ENCODE measurements at places on chromosomes 4 and X.

GRCh38 chr4:188665491-188666457 is 526.5 kb downstream of the TRIML1 start:
- no peak for DNase-seq

DNA sequence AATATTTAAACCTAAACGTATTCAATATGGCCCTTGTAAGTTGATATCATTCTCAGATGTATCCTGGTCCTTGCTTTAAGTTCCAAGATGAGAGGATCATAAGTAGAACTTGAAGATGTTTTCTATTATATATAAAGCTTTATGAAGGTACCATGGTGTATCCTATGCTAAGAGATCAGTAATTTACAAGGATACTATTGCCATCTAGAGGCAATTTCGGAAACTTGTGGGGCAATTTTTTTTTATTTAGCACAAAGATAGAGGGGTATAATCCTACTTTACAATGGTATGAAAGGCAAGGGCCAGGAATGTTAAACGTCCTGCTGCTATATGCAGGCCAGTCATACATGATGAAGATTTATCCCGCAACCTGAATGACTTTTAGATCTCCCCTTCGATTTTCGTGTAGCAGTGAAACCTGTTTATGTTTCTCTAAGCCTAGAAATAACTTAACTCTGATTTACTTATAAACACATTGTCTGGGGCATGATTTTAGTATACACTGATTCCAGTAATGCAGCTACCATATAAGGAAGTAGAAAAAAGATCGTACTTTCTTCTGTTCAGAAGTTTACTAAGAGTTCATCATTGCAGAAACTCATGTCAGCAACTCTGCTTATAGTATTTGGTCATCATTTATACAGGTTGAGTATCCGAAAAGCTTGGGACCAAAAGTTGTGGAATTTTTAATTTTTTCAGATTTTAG is 2.6 kb downstream of the SLC25A31 start:
- no peak for DNase-seq

DNA sequence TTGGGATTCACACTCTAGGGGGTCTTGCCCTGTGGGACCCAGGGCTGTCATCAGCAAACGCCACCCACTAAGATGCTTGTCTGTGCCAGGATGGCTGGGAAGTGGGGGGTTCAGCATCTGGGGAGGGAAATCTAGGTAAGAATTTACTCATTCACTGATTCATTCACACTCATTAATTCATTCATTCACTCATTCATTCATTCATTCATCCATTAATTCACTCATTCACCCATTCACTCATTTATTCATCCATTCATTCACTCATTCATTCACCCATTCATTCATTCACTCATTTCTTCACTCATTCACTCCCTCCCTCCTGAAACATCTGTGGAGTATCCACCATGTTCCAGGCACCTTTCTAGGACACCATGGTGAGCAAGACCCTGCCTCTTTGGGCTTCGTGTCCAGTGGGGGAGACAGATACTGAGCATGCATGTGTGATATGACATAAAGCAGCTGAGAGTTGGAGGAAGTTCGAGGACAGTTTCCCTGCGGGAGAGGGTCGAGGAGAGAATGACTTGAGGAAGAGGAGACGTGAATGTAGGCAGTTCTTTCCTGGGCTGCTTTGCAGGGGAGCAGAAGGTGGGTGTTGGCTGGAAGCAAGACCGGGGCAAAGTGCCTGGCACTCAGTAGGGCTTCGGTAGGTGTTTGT is 90.6 kb downstream of the SORCS2 start:
- DNase-seq: no peak

GRCh38 chrX:46256875-46257274 is 288.3 kb downstream of the ZNF674 start:
- DNase-seq: no peak

DNA sequence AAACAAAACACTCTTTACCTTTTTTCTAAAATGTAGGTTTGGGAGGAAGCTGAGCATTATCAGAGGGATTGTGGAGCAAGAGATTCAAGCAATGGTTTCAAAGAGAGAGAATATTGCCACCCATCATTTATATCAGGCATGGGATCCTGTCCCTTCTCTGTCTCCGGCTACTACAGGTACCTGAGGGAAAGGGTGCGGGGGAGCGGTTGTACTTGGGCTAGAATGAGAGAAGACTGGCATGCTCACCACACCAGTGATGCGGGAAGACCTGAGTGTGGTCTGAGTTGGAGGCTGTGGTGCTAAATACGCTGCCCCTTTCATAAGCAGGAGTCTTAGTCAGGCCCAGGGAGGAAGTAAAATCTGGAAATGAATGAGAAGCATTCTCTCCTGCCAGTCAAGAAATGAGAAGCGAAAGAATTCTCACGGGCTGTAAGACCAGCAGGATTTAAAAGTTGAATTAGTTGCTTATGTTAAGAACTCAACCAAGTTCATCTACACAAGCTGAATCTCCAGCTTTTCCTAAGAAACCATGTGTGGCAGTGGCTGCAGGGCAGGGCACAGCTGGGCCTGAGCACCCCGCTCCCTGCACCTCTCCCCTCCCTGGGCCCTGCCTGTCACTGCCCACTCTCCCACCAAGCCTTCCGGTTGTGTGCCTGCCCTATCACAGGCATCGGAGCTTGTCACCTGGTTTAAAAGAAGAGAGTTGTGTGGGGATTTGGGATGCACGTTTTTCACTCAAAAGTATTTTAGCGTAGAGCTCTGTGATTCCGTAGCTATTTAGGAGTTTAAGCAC is 24.8 kb upstream of the MSANTD1 start:
- no peak for DNase-seq

GRCh38 chr4:20347531-20347930 is 95.8 kb downstream of the SLIT2 start:
- no peak for DNase-seq

GRCh38 chr4:2272026-2272827 is 10.3 kb upstream of the MXD4 start:
- DNase-seq: no peak

DNA sequence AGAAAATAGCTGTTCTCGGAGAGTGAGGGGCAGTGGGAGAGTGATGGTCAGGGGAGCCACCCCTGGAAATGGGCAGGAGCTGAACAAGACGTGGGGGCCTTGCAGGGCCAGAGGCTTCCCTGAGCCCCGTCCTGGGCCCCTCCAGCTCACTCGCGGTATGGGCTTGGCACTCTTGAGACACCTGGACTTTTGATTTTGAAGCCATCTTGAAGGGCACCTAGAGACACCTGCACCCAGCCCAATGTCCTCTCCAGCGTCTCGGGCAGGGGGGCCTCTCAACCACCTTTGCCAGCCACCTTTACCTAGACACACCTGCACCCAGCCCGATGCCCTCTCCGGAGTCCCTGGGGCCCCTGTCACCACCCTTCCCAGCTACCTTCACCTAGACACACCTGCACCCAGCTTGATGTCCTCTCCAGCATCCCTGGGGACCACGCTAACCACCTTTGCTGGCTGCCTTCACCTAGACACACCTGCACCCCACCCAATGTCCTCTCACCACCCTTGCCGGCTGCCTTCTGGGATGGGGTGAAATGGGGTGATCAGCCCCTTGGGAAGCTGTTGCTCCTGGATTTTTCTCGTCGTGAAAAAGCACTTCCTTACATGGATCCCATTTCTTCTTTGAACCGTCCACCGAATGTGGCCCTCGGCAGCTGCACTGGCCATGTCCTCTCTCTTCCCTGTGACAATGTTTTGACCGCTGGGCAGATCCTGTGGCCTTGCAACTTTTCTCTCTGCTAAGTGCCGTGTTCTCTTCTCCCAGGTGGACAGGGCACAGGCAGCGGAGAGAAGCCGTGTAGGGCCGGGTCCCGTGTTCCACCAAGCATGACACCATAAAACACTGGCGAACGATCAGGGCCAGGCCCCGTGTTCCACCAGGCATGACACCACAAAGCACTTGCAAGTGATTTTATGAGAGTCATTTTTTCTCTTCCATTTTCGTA is 47.5 kb downstream of the CPZ start:
- DNase-seq: no peak

GRCh38 chr4:189355590-189355989 is 585.1 kb upstream of the FRG1 start:
- DNase-seq: no peak

- DNase-seq: no peak
These were observed 135.3 kb downstream of the ZNF518B start for GRCh38 chr4:10321931-10322330.

- no peak for DNase-seq
These were observed 254.1 kb downstream of the FBXW7 start for GRCh38 chr4:152281822-152282221.

GRCh38 chrX:123263270-123263669 is 79.2 kb downstream of the GRIA3 start:
- no peak for DNase-seq

GRCh38 chr4:2560167-2560566 is 23.7 kb downstream of the FAM193A start:
- no peak for DNase-seq

DNA sequence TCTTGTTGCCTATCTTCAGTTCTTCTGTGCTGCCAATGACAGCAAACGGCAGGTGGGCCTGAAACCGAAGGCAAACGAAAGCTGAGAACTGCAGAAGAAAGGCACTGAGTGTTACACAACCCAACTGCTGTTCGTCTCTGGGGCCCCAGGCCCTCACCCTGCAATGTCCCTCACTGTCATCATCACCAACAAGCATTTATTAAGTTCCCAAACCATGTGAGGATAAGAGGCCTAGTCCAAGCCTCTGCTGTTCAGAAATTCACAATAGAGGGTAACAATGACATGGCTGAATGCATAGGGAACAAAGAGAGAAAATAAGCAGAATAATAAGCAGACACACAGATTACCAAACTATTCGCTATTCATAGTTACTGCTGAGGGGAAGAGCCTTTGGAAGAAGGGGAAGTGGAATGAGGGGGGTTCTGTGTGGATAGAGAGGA is 34.5 kb upstream of the NKRF start:
- DNase-seq: no peak

GRCh38 chr4:73631565-73632226 is 11.5 kb upstream of the RASSF6 start:
- no peak for DNase-seq

GRCh38 chr4:139753686-139754085 is 88.1 kb downstream of the MGST2 start:
- no peak for DNase-seq

- DNase-seq: no peak
These were observed 46.6 kb upstream of the HS6ST2 start for GRCh38 chrX:133005042-133005441.

GRCh38 chr4:41012911-41013310 is 201.4 kb downstream of the APBB2 start:
- no peak for DNase-seq

GRCh38 chrX:623268-623598 is 7.4 kb upstream of the SHOX start:
- no peak for DNase-seq

- no peak for DNase-seq
These were observed 97.1 kb downstream of the ENOX2 start for GRCh38 chrX:130805903-130806302.

DNA sequence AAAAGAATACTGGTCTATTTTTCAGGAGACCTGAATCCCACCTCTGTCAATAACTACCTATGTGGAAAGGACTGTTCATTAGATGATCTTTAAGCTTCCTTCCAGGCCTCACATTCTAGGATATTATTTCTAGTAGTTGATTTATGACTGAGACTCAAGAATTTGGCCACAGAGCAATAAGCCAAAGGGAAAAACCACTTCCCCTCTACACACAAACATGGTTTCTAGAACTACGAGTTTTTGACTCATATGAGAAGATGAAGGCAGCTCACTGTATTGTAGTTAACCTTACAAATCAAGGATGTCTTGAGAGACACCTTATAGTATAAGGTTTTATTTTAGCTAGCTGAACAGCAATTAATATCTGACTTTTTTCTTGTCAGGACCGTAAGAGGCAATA is 36.9 kb upstream of the GDPD2 start:
- DNase-seq: no peak

- DNase-seq: no peak
These were observed 2.8 kb downstream of the SORCS2 start for GRCh38 chr4:7195141-7195515.

GRCh38 chr4:107951551-107951950 is 20.2 kb downstream of the CYP2U1 start:
- no peak for DNase-seq

GRCh38 chr4:142818031-142818430 is 28.1 kb downstream of the INPP4B start:
- DNase-seq: no peak

GRCh38 chr4:88938138-88938537 is 118.8 kb downstream of the FAM13A start:
- no peak for DNase-seq

DNA sequence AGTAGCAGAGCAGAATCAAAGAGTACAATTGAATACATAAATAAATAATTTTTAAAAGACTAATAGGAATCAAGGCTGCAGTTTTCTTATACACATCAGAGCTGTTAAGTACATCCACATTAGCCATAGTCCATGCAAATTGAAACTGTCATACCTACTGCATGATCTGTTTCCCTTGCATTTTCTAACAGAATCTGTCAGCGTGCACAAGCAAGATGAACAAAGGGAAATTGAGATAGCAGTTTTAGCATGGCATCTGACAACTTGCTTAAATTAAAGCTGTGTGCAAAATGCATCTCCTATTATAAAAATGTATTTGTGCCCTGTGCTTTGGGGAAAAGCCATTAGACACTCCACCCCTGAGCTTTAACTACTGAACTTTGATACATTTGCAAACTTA is 703.5 kb upstream of the GRID2 start:
- no peak for DNase-seq

- DNase-seq: no peak
These were observed 27.1 kb downstream of the CFAP299 start for GRCh38 chr4:80362578-80363181.

DNA sequence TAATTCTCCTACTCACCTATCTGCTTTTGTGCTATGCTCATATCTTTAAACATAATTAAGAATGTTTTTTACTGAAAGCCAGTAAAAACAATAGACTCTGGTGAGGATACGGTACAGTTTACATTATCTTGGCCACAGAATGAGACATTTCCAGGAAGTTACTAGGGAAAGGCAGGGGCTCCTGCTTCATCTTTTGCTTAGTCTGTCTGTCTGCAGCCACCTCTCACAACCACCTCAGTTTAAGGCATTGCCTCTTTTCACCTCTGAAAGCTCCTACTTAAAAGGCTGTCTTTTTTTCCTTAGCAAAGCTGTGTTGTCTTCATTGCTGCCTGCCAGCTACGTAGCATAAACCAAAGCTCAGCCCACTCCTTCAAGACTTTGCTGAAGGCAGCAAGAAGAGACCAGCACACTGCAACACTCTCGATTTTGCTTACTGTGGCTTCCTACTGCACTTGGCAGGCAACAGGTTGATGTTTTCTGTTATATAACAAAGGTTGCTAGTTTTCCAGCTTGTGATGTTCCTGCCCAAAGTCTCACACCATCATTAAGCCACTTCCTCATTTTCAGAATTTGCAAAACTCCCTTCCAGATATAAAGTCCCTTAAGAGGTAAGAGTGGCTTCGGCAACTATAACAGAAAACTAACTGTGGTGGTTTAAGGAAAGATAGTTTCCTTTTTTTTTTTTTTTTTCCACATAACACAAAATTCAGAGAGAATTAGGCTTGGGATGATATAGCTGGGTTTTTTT is 432.9 kb downstream of the GRXCR1 start:
- DNase-seq: no peak

GRCh38 chr4:85939595-85939994 is 420.3 kb downstream of the MAPK10 start:
- DNase-seq: no peak

Data from stimulated activated CD8-positive, alpha-beta memory T cell treated with anti-CD3 and anti-CD28 coated beads, Interleukin-2, amount 100 ng/mL, for 1 hour (primary cell).